NCI-H2171 (cell line): ENCODE measurements at places on chromosomes 11 and 22.
A peak's percentile ranks its signal among the peaks of the same experiment; 100 is the strongest.

DNA sequence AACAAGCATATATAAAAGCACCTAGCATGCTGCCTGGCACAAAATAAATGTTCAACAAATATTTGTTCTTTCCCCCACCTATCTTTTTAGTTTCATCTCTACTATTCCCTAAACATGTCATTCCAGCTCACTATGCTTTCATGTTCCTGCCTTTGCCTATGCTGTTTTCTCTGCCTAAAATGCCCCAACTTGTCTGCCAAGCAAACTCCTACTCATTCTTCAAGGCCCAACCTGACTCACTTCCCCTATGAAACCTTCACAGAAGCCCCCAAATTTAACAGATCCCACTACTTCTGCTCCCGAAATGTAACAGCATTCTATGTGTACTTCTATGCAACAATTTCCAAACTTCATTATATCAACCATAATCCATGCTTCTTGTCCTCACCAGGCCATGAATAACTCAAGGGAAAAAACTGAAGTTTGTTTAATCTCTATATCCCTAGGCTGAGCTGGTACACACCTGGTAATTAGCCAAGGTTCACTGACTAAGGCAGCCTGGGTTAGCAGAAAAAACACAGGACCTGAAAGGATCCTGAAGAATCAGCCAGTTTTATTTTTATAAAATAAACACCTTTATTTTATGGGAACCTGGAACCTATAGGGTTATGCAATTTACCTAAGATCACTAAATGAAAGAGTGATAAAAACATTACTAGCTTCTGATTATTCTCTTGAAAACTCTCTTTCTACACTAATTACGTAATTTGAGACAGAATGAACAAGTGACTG is 72.2 kb downstream of the PAK1 start:
- peak; percentile 59 for DNase-seq

GRCh38 chr11:126968915-126969314 is 31.7 kb downstream of the KIRREL3 start:
- DNase-seq = no peak

- no peak for DNase-seq
Measured at GRCh38 chr11:110565357-110566336, 135.9 kb downstream of the FDX1 start.

DNA sequence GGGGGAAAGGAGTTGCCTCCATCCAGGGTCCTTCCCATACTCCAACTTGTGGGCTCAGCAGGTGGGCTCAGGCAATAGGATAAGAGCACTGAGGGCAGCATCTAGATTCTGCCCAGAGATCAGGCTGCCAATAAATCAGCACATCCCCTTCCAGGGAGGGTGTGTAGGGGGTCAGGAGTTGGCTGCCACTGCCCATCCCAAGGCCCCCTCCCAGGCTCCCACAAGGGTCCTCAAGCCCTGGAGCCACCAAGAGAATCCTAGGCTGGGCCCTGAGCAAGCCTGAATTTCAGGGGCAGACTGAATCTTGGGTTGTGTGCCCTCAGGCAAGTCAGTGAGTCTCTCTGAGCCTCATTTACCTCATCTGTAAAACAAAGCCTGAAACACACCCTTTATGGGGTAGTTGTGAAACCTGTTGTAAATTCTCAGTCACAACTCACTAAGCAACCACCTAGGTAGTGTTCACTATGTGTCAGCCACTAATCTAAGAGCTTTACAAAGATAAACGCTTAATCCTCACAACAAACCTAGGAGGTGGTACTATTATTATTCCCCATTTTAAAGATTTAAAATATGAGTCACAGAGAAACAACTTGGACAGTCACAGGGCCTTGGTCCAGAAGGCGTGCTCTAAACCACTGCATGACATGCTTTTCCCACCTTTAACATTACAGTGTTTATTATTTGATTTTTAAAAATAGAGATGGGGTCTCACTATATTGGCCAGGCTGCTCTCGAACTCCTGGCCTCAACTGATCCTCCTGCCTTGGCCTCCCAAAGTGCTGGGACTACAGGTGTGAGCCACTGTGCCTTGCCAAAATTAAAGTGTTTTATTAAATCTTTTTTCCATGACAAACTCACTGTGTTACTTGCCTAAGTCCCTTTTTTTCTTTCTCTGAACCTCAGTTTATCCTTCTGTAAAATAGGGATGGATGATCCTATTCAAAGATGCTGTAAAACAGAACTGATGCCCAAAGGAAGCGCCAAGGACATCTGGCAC is 36.2 kb downstream of the LMO1 start:
- no peak for DNase-seq

DNA sequence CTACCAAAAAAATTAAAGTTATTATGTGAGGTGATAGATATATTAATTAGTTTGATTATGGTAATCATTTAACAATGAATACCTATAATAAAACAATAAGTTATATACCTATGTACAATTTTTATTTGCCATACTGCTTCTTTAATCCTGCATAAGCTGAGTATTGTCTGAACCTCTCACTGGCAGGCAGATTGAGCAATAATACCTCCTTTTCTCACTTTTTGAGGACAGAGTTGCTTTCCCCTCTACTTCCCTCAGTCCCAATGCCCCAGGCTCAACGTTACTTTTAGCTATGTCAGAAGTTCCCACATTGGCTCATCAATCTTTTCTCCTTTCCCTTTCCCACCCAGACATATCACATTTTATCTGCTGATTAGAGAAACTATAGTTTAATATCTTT is 1.8 kb upstream of the OR51B6 start:
- DNase-seq = no peak

DNA sequence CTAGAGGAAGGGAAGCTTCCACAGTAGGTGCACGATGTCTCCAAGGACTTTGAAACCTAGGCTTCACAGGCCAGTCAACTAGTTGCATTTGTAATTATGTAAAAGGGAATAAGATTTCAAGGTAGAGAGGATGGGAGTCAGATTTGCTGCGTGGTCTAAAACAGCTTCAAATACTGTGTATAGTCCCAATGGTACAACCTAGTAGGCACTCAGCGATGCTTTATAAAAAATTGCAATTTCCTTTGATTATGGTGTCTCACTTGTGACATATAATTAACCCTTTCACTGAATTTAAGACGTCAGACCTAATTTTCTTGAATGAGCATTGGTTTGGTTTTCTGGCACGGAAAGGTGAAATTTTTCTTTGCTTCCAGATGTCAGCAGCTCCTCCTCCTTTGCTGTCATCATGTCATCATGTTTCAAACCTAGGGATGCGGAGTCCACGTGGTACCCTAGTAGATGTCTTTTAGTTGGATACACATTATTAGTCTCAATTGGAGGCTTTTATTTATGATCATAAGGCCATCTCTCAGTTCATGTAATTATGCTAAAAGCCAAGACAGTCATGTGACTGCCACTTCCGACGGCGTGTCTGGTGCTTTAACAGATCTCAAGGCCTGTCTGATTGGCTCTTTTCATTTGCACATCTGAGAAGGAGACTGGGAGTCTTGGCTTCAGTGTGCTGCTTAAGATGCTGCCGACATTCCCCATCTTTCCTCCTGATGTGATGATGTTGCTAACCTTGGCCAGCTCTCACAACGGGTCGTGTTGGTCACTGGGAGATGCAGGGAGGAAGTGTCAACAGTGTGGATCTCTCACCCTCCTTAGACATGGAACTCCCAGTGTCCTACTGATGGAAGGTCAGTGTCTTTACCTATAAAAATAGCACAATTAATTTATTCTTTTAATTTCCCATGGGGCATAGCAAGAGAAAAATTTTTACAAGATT is 134.0 kb downstream of the HIPK3 start:
- no peak for DNase-seq

DNA sequence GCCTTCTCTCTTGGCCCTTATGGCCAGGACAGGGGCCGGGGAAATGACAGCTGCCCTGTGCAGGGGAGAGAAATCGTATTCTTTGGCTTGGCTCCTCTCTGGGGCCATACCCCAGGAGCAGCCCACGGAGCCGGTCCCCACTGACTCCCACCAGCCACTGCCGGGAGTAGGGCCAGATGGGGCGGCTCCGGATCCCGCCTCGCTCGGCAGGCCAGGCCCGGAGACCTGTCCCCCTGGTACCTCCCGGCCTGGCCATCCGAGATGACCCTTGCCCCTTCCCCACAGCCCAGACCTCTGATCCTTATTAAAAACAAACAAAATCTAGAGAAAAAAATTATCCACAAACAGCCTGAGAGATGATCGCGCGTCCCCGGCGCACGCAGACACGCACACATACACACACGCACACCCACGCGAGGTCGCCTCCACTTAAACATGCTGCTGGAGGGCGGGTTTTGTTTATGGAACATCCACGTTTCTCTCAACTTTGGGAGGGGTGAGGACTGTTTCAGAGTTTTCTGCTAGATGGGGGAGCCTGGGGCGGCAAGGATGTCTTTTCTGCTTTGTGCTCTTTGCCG is 59.1 kb downstream of the IGLL1 start:
- peak; percentile 29 for DNase-seq

GRCh38 chr11:79331203-79331901 is 109.5 kb downstream of the TENM4 start:
- DNase-seq = no peak

DNA sequence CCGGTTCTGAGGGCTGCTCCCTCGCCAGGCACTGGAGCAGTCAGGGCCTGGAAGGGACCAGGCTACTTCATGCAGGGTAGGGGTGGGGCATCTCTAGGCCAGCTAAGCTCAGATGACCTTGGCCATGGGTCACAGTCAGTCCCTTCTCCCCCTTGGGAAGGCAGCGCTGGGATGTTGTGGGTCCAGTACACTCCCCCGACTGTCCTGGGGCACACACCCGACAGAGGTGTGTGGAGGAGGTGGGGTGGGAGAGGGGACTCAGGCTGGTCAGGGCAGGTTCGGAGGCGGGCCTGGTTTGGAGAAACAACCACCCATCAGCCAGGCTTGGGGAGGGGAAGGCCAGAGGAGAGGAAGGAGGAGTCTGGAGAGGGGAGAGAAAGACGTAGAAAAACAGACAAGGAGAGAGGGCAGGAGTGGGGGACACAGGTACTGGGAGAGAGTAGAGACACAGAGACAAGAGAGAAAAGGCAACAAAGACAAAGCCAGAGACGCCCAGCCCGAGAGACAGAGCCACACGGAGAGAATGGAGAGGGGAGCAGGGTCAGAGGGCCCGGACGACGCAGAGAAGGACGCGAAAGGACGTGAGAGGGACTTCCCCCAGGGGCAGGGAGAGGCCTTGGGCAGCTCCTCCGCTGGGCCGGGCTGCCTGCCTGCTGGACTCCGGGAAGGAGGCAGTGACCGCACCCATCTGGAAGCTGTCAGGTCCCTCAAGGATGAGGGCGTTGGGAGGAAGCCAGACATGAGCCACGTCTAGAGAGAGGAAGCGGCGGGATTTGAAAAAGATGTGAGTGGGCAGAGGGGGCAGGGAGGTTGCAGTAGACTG is 30.6 kb upstream of the TSKU start:
- no peak for DNase-seq

DNA sequence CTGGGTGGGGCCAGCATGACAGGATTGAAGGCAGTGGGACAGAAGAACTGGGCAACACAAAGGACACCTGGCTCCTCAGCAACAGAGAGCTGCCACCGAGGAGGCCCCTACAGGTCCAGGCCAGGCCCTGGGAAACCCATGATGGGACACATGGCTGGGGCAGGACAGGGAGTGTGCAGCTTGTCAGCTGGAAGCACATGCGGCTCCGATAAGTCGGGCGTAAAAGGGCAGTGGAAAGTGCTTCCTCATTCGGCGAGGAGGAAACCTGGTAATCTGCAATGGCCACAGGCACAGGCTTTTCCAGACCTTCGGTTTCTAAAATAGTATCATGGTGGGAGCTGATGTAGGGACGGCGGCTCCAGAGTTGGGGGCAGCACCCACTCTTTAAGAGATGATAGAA is 16.5 kb downstream of the GNAZ start:
- no peak for DNase-seq

DNA sequence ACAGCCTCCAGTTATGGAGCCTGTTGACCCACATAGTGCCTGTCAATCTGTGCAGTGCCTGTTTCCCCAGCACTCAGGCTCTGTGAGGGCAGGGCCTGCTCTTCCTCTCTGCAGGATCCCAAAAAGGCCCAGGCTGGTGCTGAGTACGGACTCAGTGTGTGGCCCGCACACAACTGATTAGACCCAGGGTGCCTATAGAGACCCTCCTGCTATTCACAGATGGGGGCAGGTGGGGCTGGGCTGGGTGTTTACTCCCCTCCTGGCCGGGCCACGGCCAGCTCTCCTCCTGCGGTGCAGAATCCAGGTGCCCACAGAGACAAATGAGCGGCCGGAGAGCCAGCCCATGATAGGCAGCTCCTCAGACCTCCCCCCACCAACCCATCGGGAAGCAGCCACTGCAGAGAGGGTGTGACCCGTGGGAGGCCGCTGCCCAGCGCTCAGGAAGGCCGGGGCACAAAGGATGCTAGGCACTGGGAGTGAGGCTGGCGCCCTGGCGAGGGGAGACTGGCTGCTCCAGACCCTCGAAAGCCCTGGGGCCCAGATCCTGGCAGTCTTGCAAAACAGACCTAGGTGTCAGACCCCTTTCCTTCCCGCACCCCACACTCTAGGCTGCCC is 239.0 kb downstream of the CTTN start:
- no peak for DNase-seq

- no peak for DNase-seq
Measured at GRCh38 chr11:72871119-72871518, 56.9 kb downstream of the ATG16L2 start.

- DNase-seq = no peak
Measured at GRCh38 chr22:42887523-42888507, 30.7 kb upstream of the ARFGAP3 start.
